ENCODE measurements at places on chromosomes 6 and 20.

DNA sequence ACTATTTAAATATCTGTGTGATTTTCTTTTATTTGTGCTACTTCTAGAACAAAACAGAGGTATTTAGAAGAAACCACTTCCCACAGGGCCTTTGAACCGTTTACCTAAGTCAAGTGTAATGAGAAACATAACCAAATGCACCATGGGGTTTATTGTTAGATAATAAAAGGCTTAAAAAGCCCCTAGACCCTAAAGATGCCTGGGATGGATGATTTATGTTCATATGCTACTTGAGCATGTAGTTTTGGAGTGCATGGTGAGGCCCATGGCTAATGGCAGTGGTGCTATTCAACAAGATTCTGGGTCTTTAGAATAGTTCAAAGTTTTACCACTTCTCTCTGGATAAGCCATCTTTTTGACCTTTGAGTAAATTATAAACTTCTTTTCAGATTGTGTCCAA, 65.9 kb downstream of the MTHFD1L start:
- no peak for DNase-seq

- no peak for DNase-seq
Measured at GRCh38 chr6:41966961-41967311, 25.3 kb upstream of the CCND3 start.

- DNase-seq: peak; percentile 51
Measured at GRCh38 chr6:235763-236360, 56.4 kb upstream of the DUSP22 start.

- DNase-seq: peak; percentile 73
Measured at GRCh38 chr20:2872459-2873009, 747 bp upstream of the PTPRA start.

DNA sequence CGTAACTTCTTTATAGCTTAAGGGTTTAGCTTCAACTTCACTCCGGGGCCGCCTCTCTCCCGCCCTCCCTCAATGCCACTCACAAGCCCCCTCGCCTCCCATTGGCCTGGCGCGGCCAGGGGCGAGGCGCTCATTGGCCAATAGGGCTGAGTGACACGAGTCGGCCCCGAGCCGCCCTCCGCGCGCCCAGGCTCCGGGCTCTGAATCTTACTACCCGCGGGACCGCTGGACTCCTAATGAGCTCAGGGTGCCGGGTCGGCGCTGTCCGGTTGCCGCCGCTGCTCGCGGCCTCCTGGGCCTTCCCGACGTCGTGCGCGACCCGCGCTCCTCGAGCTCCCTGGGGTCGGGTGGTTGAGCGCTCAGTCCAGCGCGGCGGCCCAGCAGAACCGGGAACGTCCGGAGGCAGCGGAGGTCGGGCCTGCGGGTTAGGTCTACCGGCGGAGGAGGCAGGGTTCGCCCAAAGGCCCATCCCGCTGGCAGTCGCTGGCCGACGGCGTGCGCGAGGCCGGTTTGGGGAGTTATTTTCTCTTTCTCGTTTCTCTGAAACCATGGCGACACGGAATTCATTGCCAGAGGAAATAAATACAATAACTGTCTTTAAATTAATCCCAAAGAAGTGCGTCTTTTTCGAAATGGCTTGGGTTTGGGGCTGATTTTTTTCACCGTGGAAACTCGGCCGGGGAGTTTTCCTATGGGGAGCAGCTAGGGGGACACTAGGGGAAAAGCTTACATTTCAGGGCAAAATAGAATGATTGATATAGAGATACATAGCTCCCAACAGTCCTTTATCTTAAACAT, at the start of gene SIM1:
TSS of gene SIM1 (minus strand) at position 19 of the 798 bp plus-strand sequence. CDS start 1,453 bp downstream, outside the sequence.
- DNase-seq: no peak

DNA sequence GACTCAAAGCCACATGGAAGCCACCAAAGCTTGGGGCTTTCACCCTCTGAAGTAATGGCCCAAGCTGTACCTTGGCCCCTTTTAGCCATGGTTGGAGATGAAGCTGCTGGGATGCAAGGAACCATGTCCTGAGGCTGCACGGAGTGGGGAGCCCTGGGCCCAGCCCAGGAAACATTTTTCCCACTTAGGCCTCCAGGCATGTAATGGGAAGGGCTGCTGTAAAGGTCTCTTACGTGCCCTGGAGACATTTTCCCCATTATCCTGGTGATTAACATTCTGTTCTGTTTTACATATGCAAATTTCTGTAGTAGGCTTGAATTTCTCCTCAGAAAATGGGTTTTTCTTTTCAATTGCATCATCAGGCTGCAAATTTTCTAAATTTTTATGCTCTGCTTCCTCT, 558.2 kb downstream of the EYS start:
- no peak for DNase-seq

DNA sequence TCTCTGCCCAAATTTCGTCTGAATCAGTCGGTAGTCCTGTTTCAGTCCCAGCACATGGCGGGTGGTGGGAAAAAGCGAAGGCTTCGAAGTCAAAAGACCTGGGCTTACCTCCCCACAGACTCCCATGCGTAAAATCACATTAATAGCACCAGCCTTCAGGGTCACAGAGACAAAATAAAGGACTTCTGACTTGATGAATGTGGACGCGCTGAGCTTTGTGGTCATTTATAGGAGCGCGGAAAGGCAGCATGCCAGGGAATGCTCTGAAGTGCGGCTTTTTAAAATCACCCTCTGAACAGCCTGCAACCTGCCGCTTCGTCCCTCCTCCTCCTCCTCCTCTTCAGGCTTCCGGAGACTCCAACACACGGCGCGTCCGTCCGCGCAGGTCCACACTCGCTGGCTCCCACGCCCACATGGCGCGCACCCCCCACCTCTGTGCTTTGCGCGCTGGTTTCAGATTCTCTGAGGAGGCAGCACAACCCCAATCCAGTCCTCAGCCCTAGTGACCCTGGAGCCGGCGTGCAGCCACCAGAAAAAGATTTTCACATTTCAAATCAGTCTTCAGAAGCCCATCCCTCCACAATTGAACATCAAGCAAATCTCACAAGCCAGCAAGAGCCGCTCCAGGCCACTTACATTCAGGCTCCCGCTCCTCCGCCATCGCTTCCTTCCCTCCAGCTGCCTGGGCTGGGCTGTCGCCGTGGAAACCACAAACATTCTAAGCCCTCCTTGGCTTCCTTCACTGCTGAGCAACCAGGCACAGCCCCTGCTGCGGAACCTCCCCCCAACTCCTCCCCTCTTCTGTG, at the start of gene C6orf118:
TSS of gene C6orf118 (minus strand) at position 680 of the 806 bp plus-strand sequence. CDS start at position 661, 19 bp downstream.
- no peak for DNase-seq
